ENCODE measurements at places on chromosomes 1 and 21.

DNA sequence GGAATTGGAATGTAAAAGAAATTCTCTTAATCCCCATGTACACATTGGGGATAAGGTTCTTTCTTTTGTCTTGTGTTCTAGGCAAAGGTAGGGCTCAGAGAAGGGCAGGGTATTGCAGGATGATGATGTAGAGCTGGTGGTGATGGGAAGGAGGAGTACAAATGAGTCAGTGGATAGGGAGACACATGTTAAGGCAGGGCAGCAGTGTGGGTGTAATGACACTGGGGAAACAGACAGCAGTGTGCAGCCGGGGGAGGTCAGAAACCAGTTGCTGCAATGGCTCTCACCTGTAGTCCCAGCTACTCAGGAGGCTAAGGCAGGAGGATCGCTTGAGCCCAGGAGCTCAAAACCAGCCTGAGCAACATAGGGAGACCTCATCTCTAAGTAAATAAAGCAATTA is 5.1 kb downstream of the NLRP3 start:
- DNase-seq: no peak

GRCh38 chr1:234597894-234598293 is 12.1 kb downstream of the IRF2BP2 start:
- DNase-seq: peak; percentile 87

DNA sequence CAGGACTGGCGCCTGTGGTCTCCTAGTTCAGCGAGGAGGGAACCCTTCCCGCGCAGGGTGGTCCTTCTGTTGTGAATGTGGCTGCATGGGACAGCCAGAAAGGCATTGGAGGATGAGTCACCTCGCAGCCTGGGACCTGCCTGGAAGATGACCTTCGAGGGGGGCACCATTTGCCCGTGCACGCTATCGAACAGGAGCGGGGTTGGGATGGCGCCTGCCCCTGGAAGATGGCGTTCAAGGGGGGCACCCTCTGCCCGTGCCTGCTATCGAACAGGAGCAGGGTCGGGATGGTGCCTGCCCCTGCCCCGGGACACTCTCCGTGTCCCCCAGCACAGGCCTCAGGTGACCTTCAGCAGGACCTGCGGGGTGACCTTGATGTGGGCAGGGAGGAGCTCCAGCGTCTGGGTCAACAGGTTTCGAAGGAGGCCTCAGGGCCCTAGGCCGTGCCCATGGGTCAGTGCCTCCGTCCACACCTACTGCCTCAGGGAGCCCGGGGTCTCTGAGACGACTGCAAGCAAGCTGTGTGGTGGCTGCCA is 1.7 kb upstream of the ACTRT2 start:
- no peak for DNase-seq

- DNase-seq: no peak
These were observed 81.8 kb downstream of the TMEM53 start for GRCh38 chr1:44592208-44593145.

DNA sequence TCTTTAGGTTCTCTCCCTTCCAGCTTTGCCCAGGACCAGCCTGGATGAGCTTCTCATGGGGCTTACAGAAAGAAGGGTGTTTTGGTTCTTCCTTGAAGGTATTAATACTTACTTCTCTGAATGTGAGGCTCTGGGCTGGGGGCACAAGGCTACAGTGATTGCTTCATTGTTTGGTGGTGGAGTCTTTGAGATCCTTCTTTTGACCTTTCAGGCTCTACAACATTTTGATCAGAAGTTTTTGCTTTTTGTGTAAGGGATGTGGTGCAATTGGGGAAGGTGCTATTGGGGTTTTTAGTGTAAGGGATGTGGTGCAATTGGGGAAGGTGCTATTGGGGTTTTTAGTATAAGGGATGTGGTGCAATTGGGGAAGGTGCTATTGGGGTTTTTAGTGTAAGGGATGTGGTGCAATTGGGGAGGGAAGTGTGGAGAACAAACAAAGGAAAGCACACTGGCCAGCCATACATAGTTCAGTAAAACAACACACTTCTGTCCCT is 103.6 kb upstream of the IVNS1ABP start:
- peak; percentile 31 for DNase-seq

- DNase-seq: no peak
These were observed 5.5 kb downstream of the CACYBP start for GRCh38 chr1:175005085-175005783.

DNA sequence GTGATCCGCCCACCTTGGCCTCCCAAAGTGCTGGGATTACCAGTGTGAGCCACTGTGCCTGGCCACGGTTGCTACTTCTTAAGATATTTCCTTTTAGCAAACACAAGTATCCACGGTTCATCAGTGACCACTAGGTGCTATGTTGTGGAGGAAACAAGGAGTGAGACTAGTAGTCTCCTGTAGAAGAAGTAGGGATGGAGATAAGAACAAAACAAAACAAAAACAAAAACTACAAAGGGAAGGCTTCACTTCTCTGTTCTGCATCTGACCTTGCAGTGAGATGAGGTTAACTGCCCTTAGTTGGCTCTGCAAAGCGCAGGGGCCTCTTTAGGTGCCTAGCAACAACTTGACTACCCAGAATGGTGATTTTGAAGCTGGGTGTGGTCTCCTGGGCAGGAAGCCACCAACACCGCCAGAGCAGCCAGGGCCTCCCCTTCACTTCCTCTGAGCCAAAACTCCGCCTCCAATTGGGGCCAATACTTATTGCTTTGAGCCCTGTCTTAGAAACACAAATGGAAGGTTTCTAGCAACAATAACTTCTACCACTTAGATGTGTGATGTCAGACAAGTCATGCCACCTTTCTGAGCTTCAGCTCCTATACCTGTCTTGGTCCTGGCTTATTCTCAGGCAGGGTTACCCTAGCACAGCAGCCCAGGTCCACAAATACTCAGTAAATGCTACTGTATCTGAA is 12.8 kb upstream of the CDC42 start:
- peak; percentile 99 for DNase-seq

GRCh38 chr1:175314300-175314699 is 121.7 kb upstream of the KIAA0040 start:
- no peak for DNase-seq

DNA sequence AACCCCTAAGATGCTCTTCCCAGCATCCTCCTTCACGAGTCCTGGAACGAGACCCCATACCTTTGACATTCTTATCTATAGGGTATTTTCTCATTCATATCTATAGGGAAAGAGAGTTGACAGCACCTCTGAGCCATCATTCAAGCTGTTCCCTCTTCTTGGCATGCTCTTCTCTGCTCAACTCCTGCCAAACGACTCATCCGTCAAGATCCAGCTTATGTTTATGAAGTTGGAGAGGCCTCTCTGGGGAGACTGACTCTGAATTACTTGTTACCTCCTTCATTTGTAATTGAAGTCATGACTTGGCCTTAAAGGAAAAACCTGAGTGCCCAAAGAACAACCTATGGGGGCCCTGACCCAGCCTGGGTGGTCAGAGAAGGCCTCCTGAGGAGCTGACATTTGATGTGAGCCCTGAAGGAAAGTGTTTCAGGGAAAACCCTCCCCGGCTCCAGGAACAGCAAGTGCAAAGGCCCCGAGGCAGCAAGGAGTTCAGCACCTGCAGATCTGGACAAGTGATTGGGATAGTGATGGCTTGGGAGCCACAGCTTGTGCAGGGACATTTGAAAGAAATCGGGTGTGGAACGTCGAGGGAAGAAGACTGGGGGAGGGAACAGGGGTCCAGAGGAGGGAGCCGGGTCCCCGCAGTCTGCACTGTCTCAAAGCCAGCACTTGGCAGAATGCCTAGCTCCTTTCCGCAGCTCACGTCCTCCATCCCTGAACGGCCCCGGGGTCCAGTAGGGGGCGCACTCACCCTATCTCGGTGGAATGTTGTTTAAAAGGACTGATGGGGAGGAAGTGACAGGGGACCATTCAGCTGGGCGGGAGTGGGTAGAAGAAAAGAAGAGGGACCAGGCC is 14.0 kb upstream of the CDA start:
- peak; percentile 94 for DNase-seq

GRCh38 chr1:208329300-208329699 is 85.1 kb upstream of the PLXNA2 start:
- no peak for DNase-seq

DNA sequence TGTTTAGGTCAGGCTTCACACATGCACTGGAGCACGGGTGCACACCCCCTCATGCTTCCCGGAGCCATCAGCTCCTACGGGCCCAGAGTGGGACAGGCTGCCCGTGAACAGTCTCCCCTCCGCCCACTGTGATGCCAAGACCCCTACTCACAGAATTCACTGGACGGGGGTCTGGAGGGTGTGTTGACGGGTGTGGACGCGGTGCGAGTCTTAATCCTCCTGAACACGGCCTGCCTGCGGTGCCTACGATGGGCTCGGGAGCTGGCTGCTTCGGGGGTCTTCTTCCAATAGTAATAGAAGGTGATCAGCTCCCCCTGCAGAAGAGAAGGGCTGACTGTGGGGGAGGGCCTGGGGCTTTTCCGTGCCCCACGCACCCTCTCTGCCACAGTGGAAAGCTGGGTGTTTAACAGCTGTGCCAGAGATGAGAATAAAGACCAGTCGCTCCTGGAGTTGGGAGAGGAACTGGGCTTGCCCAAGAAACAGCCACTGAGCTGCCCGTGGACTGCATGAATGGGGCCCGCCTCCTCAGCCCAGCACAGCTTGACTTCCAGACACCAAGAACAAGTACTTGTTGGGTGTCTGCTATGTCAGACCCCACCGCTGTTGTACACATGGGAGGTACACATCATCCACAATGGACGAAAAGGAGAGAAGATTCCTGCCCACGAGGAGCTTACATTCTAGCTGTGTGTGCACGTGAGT is 47.9 kb downstream of the SLC45A1 start:
- DNase-seq: no peak

GRCh38 chr1:243267914-243268653 is 12.2 kb downstream of the SDCCAG8 start:
- peak; percentile 73 for DNase-seq

DNA sequence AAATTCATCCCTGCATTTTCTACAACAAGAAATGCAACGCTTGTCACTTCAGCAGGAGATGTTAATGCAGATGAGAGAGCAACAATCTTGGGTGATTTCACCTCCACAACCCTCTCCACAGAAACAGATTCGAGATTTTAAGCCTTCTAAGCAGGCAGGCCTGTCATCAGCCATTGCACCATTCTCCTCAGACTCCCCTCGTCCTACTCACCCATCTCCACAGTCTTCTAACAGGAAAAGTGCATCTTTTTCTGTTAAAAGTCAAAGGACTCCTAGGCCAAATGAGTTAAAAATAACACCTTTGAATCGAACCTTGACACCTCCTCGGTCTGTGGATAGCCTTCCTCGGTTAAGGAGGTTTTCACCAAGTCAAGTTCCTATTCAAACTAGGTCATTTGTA is 23.4 kb upstream of the GPR25 start:
- no peak for DNase-seq

- DNase-seq: no peak
These were observed 58.9 kb upstream of the ARTN start for GRCh38 chr1:43874716-43875115.

- no peak for DNase-seq
These were observed 52.6 kb downstream of the BRINP2 start for GRCh38 chr1:177223359-177223758.

GRCh38 chr1:208885060-208885459 is 640.9 kb upstream of the PLXNA2 start:
- DNase-seq: no peak

DNA sequence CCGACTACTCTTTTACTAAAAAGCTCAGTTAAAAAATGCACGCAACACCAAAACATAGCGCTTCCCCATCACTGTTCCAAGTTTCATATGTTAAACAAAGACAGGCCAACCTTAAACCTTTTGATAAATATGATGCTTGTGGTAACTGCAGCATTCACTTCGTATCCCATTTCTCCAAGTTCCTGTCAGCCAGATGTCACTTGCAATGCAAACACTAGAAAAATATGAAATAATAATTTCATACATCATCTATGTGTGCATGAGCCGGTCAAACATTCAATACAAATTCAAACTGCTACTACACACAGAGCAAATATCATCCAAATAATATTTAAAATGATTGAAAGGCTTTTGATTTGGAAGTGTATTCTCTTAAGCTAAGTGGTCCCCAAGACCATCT is 636.5 kb downstream of the LMO4 start:
- DNase-seq: no peak

GRCh38 chr1:228095161-228095560 is 8.0 kb downstream of the C1orf35 start:
- DNase-seq: no peak

GRCh38 chr1:11516961-11517635 is 38.1 kb downstream of the DISP3 start:
- DNase-seq: no peak

GRCh38 chr1:8943498-8944405 is 1.9 kb upstream of the CA6 start:
- no peak for DNase-seq

DNA sequence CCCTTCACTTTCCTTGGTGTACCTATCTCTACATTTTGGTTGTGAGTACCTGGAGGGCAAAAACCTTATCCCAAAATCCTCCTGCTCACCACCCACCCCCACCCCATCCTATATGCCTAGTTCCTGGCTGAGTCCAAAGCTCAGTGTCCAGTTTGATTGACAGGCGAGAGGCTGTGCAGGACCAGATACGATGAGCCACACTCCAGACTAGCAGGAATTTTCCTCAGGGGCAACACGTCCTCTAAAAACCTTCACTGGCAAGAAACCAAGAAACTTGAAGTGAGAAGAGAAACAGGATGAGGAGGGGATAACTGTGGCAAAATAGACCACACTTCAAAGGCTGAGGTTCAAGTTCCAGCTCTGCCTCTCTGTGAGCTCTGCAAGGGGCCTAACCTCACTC is 1.1 kb upstream of the SLAMF8 start:
- DNase-seq: no peak

DNA sequence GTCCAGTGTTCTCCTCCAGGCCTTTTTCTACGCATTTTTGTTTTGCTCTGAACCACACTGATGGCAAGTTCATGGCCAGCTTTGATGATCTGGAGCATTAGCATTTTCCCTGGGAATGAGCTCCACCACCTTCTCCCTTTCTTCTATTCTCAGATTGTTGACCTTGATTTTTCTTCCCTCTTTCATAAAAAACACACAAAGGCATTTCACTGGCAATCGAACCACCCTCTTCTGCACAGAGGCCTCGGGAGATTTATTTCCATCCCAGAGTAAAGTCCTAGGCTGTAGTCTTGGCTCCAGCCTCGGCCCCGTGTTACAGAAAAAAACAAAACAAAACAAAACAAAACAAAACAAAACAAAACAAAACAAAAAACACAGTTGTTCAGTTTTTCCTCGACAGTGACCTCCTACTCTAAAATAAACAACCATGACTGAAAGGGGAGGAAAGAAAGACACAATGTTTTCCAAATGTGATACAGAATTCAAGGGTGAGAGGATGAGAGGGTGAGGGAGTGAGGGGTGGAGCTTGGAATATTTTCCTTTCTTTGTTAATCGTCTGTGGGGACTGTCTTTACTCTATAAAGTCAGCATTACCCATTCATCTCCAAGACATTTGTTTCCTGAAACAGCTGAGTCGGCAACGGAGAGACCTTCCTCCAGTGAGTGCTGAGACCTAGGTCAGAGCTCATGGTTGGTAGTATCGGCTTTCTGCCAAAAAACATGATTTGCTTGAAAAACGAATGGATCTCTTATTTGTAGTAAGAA is 29.8 kb upstream of the RNF186 start:
- peak; percentile 6 for DNase-seq

- DNase-seq: no peak
These were observed 88.9 kb downstream of the HUNK start for GRCh38 chr21:31961704-31962103.

GRCh38 chr1:39322431-39322830 is 117.9 kb downstream of the MACF1 start:
- no peak for DNase-seq

- DNase-seq: no peak
These were observed 265.5 kb downstream of the GRIK1 start for GRCh38 chr21:29674343-29674742.
